ENCODE measurements at places on chromosomes 6 and 20.

DNA sequence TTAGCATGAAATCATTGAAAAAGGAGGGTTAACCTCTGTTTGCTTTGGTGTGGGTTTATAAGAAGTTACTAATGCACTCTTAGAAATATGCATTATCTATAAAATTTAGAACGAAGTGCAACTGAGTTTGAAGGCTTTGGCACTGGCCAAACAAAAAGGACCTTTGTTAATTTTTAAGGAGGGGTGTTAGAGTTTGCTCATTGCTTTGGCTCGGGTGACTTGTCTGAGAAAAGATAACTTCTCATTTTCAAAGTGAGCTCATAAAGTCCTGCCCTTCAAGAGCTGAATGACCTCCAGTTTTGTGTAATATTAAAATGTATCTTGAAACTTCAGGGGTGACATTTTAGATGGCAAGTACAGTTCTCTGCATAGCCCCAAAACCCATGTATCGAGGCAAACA, 25.9 kb downstream of the NEDD9 start:
- H3K4me1 ChIP-seq, result peaks cover 9% of the 10 kb centered on the region
- DNase-seq, result no peak
- no peak overlapping the region for H3K27ac ChIP-seq
- H3K4me3 ChIP-seq, result no peak overlapping the region

- no peaks in the 10 kb centered on the region for H3K4me1 ChIP-seq
- H3K36me3 ChIP-seq, result no peaks in the 10 kb centered on the region
- H3K4me3 ChIP-seq, result no peak overlapping the region
- H3K27ac ChIP-seq, result no peak overlapping the region
- DNase-seq, result no peak
These were observed 45.6 kb downstream of the CENPW start for GRCh38 chr6:126385536-126385935.

DNA sequence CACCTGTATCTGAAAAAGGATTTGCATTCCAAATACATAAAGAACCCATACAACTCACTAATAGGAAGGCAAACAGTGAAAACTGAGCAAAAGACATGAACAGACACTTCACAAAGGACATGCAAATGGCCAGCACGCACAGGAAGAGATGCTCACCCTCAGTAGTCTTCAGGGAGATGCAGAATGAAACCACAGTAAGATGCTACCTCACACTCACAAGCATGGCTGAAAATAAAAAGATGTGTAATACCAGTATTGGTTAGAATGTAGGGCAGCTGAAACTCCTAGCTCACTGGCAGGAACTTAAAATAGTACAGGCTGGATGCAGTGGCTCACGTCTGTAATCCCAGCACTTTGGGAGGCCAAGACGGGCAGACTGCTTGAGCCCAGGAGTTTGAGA, 64.6 kb downstream of the SNX5 start:
- H3K36me3 ChIP-seq, result no peaks in the 10 kb centered on the region
- H3K27me3 ChIP-seq, result peaks cover under 1% of the 10 kb centered on the region
- no peaks in the 10 kb centered on the region for H3K4me1 ChIP-seq
- no peak overlapping the region for H3K4me3 ChIP-seq
- H3K27ac ChIP-seq, result no peak overlapping the region
- no peak for DNase-seq

GRCh38 chr20:37144856-37145404, 34.2 kb upstream of the RPN2 start:
- H3K4me1 ChIP-seq, result no peaks in the 10 kb centered on the region
- no peak overlapping the region for H3K4me3 ChIP-seq
- no peaks in the 10 kb centered on the region for H3K36me3 ChIP-seq

DNA sequence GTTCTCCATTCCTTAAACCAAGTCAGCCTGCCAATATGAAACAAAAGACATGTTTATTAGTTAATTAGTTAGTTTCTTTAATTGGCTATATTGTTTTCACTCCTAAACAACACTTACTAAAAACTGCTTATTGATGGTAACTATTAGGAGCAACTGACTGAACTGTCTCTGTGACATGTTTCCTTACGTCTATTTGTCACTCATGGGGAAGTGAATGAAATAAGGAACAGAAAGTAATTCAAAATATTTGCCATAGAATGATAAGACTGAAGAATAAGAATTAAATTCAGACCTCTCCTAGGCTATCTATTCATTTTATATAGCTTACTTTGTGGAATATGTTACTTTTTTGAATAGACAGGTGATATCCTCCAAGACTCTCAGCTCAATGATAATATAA, 217.2 kb downstream of the LAMA2 start:
- DNase-seq, result no peak
- H3K27me3 ChIP-seq, result no peaks in the 10 kb centered on the region
- no peaks in the 10 kb centered on the region for H3K36me3 ChIP-seq
- no peak overlapping the region for H3K27ac ChIP-seq

DNA sequence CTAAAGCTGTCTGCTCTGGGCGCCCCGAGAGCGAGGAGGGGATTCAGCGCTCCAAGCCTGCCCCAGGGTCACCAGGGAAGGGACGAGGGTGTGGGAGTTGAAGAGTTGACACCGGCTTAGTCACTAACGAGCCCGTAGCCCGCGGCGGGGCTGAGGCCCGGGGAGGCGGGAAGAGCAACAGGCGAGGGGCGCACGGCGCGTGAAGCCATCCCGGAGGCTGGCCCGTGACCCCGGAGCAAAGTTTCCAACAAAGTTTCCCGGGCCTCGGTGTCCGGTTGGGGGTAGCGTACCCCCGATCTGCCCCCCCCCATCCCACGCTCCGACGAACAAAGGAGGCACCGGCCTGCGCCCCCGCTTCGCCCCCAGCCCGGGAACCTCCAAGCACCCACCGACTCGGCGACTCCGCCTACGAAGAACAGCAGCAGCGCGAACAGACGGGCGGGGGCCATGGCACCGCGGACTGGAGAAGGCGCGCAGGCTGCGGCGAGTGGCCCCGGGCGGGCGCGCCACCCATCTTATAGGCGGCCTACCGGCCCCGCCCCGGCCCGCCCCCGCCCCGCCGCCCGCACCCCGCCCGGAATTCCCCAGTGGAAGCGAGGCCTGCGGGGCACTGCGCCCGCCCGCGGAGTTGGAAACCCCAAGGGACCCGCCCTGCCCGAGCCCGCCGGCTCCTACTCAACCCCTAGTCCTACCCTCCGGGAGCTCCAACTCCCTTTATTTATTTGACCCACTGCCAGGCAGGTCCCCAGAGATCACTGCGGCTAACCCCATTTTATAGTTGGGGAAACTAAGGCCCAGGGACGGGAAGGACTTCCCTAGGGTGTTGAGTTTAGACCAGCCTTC, at the start of gene SDC4:
Gene SDC4 (minus strand): TSS at position 489 of the 843 bp plus-strand sequence. CDS start 40 bp downstream, at position 449.
- H3K36me3 ChIP-seq, result no peaks in the 10 kb centered on the region
- no peaks in the 10 kb centered on the region for H3K4me1 ChIP-seq
- no peak for DNase-seq
- no peak within 1 kb of the TSS for H3K27ac ChIP-seq
- H3K27me3 ChIP-seq, result peaks cover 38% of the 10 kb centered on the region

DNA sequence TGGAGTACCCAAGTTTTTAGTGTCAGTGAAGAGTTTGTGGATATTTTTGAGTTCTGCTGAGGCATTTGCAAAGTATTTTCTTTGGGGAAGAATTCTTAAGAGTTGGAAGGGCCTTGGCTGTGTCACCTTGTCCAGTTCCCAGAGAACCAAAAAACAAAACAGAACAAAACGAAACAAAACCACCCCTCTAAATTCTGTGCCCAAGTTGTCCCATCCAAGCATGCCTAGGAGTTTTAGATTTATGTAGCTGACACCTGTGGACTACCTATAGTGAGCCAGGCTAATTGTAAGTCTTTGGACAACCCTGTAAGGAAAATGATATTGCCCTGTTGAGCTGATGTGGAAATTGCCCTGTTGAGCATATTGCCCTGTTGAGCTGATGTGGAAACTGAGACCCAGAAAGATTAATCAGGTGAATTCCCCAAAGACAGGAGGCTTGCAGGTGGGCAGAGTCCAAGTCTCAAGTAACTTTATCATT, 1.0 kb upstream of the ECI2 start:
- peak overlapping the region; percentile 74 for H3K27ac ChIP-seq
- peaks cover 16% of the 10 kb centered on the region for H3K36me3 ChIP-seq
- no peak for DNase-seq
- no peaks in the 10 kb centered on the region for H3K27me3 ChIP-seq

GRCh38 chr20:60007464-60007863, 49.2 kb downstream of the CDH26 start:
- H3K27me3 ChIP-seq, result peaks cover 9% of the 10 kb centered on the region
- no peak overlapping the region for H3K27ac ChIP-seq
- H3K4me1 ChIP-seq, result peaks cover 24% of the 10 kb centered on the region
- H3K36me3 ChIP-seq, result no peaks in the 10 kb centered on the region

DNA sequence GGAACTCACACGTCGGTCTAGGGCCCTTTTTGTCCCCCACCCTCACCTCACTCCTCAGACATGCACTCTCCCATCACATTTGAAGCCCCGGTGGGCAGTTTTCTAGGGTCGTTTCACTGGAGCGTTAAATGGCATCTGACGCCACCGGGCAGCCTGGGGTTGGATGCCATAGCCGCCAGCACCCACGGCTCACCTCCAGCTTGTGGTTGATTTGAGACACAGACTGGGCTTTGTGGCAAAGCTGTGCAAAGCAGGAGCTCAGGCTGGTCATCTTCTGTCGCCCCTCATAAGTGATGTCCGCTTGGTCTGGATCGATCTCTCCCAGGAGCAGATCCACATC, 530 bp downstream of the GOPC start:
- H3K4me1 ChIP-seq, result peaks cover 48% of the 10 kb centered on the region
- H3K27ac ChIP-seq, result peak overlapping the region; percentile 98
- H3K36me3 ChIP-seq, result peaks cover 25% of the 10 kb centered on the region
- DNase-seq, result no peak

- H3K4me1 ChIP-seq, result peaks cover 56% of the 10 kb centered on the region
- H3K4me3 ChIP-seq, result peak overlapping the region; percentile 59
- peak; percentile 47 for DNase-seq
- peaks cover 3% of the 10 kb centered on the region for H3K36me3 ChIP-seq
- H3K27me3 ChIP-seq, result no peaks in the 10 kb centered on the region
These were observed 106.8 kb upstream of the RIPOR2 start for GRCh38 chr6:25042536-25042935.

DNA sequence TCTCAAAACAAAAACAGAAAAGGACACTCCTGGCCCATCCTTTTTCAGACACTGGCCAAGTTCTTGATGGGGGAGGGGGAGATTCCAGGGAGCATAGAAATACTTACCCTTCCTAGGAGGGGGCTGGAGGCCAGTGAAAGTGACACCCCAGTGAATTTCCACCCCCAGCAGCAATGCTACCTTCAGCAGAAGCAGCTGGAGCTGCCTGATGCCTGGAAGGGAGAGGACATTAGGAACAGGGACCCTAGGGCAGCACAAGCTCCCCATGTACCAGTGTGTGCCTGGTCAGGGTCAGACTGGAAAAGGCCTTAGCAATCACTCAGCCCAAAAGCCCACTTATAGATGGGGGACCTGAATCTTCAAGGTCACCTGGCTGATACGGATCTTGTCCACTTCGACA, 2.4 kb downstream of the MICAL1 start:
- no peak for DNase-seq
- no peaks in the 10 kb centered on the region for H3K27me3 ChIP-seq
- H3K27ac ChIP-seq, result peak overlapping the region; percentile 12

All from DND-41 (cell line).